Inflammatory macrophage treated with lipopolysaccharide for 4 hours (primary cell): ENCODE measurements at places on chromosomes 12 and 14.

DNA sequence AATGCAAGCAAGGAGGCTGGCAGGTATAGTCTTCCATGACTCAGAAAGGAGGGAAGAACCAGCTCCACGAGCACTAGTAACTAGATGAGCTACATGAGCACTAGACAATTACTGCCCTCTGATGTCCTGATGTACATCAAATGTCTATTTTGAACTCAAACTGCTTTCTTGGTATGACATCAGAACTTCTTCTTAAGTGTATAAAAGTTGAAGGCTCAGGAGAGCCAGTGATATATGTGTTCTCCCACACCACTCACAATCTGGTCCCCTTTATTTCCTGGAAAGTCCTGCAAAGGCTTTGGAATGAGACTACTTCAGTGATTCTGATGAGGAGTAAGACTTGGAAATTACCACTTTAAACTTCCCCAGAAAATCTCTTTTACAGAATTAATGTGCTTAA, 18.5 kb upstream of the DHRS7 start:
- DNase-seq: peak; percentile 12

- DNase-seq: peak; percentile 58
Observed at GRCh38 chr14:67738740-67739504, 37.2 kb downstream of the RDH12 start.

DNA sequence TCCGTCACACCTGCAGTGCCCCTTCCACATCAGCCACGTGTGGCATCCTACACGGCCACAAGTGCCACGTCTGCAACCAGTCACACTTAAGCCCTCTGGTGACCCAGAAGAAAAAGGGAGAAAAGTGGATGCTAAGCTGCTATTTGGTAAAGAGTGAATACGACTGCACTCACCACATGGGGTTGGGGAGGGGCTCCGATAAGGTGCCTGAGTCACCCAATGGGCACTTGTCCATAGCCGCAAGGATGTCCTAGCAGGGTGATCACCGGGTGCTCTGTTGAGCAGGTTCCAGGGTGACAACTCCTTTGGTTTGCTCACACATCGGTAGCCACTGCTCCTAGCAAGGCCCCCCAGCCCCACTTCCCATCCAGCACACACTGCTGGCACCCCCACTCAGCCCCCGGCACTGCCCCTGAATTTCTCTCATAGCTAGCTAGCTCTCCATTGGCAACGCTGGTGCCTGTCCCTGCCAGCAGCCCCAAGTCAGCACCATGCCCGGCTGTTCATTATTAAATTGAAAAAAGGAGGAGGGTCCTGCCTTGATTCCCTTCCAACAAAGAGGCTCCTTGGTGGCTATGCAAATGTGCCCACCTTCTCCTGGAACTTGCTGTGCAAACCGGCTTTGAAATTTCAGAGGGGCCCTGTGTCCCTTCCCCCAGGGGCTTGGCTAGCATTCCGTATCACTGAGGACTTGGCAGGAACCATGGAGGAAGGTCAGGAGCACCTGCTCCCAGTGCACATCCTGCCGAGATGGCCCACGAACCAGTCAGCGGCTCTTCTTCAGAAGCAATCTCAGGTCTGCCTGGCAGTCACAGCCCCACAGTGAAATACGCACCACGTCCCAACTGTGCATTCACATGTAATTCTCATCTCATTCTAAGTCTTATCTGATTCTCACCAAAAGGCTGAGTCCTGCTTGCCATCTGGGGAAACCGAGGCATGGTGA, 227.7 kb upstream of the DIO3 start:
- DNase-seq: no peak

- no peak for DNase-seq
Observed at GRCh38 chr14:56878766-56879165, 68.5 kb upstream of the OTX2 start.

DNA sequence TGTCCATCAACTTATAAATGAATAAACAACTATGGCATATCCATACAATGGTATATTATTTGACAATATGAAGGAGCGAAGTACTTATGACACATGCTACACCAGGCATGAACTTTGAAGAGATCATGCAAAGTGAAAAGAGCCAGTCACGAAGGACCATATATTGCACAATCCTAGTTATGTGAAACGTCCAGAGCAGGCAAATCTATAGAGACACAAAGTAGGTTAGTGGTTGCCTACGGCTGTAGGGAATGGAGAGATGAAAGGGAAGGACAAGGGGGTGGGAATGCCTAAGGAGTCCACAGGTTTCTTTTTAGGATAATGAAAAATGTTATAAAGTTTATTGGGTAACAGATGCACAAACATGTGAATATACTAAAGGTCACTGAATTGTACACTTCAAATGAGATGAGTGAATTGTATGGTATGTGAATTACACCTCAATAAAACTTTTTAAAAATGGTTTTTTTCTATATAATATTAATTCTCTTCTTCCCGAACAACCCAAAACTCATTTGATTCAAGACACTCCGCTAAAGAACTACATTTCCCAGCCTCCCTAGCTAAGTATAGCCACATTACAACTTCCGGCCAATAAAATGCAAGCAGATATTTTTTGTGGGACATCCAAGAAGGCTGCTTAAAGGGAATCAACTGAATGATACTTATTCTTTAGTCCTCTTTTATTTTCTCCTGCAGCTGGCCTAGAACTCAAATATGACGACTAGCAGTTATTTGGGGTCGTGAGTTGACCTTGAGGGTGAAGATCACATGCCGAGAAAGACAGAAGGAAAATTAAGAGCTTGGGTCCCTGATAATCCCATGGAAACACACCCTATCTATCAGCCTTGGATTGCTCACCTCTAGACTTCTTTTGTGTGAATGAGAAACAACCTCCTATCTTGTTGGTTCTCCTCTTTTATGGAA, 187.2 kb downstream of the TTC8 start:
- no peak for DNase-seq

DNA sequence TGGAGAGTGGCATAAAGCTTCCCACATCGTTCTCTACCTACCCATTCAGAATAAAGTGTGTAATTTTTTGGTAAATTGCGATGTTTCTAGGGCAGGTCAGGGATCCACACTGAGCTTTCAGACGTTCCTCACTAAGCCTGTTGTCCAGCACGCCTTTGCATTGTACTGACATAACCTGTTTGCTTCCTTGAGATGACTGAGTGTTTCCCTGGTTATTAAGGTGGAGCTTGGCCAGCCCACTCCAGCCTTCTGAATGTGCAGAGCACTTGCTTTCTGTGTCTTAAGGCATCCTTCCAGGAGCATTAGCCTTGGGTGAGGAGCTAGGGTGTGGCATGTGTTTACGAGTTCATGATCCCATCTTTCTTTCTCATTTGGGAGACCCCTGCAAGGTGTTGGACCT, 96.4 kb downstream of the TMEM260 start:
- DNase-seq: no peak

DNA sequence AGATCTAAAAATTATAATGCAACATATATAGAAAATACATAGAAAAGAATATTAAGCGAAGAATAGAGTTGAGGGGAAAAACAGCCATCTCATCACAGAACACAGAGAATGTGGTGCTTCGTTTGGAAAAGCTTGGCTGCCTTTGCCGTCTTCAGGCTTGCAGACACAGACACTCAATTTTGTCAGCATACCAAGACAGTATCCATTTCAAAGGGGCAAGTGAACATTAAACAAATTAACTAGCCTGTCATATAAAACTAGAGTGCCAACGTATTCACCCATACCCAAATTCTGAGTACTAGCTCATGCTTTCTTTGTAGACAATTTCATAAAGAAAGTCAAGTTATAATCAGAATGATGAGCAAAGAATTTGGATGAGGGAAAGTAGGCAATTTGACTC, 40.5 kb downstream of the DMAC2L start:
- no peak for DNase-seq

GRCh38 chr12:128928361-128928760, 75.1 kb downstream of the GLT1D1 start:
- no peak for DNase-seq

- no peak for DNase-seq
Observed at GRCh38 chr12:18749386-18749957, 11.6 kb downstream of the CAPZA3 start.

DNA sequence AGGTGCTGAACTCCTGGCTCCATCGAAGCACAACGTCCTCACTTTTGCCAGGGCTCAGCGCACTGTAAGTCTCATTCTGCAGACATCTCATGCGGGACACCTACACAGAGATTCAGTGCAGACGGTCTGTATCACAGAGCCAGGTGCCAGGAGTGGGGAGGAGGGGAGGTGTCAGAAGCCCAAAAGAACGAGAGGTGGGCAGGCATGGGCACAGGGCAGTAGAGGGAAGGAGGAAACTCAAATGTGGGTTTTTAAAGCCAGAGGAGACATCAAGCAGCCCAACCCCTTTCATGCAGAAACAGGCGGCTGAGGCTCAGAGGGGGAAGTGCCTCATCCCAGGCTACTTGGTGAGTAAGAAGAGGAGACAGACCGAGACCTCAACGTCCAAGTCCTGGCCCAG, 2.5 kb upstream of the LPAR5 start:
- peak; percentile 68 for DNase-seq

DNA sequence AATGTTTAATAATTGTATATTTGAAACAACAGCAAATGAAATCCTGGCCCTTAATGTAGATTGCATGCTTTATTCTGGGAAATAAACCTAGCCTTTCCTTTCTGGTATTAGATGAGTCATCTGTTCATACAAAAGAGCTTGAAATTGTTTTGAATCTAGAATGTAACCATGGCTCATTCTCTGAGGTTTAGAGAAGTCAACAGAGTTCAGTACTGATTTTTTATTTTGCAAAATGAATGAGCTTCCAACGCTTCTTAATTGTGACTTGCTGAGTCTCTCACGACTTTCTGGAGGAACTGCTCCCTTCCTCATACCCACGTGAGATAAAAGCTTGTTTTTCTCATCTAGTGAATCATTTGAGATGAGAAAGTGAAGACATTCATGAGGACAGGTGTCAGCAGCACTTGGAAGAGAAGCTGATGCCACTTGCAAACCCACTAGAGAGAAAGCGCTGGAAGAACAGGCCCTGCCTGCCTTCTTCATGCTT, 509.6 kb downstream of the VRK1 start:
- no peak for DNase-seq

DNA sequence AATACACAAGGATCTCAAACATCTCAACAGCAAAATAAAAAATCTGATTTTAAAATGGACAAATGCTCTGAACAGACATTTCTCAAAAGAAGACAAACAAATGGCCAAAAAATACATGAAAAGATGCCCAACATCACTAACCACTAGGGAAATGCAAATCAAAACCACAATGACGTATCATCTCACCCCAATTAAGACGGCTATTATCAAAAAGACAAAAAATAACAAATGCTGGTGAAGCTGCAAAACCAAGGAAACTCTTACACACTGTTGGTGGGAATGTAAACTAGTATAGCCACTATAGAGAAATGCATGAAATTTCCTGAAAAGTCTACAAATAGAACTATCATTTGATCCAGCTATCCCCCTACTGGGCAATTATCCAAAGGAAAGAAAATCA, 145.0 kb downstream of the BTG1 start:
- no peak for DNase-seq

DNA sequence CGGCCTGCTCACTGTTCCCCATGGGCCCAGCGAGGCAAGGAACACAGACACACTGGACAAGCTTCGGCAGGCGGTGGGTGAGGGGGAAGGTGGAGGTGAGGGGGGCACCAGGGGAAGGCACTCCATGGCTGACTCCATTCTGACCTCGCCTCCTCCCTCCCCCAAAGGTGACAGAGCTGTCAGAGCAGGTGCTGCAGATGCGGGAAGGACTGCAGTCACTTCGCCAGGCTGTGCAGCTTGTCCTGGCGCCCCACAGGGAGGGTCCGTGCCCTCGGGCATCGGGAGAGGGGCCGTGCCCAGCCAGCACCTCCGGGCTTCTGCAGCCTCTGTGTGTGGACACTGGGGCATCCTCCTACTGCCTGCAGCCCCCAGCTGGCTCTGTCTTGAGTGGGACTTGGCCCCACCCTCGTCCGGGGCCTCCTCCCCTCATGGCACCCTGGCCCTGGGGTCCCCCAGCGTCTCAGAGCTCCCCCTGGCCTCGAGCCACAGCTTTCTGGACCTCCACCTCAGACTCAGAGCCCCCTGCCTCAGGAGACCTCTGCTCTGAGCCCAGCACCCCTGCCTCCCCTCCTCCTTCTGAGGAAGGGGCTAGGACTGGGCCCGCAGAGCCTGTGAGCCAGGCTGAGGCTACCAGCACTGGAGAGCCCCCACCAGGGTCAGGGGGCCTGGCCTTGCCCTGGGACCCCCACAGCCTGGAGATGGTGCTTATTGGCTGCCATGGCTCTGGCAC, 10.6 kb downstream of the MCRS1 start:
- no peak for DNase-seq

- DNase-seq: no peak
Observed at GRCh38 chr14:61640158-61641136, 54.9 kb upstream of the HIF1A start.

- DNase-seq: no peak
Observed at GRCh38 chr12:64383675-64384074, 6.9 kb downstream of the C12orf56 start.

GRCh38 chr14:68094158-68094557, 274.6 kb downstream of the RAD51B start:
- DNase-seq: no peak

- no peak for DNase-seq
Observed at GRCh38 chr12:111932241-111932640, 80.7 kb downstream of the TMEM116 start.

DNA sequence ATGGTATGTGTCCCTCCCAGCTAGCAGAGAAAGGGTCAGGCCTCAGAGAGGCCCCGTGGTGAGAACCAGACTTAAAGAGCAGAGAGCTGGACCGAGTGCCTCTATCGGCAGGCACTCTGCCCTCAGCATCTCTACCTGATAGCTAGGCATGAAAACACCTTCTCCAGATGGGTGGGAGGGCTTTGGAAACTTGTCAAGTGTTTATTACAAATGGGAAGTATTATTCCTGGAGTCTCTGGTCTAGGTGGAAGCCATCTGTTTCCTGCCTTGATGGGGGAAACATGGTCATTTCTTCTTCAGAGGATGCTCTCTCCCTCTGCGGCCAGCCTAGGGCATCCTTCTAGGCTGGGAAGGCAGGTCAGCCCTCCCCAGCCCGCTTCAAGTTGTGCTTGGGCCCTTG, 2.3 kb downstream of the TMEM63C start:
- no peak for DNase-seq

DNA sequence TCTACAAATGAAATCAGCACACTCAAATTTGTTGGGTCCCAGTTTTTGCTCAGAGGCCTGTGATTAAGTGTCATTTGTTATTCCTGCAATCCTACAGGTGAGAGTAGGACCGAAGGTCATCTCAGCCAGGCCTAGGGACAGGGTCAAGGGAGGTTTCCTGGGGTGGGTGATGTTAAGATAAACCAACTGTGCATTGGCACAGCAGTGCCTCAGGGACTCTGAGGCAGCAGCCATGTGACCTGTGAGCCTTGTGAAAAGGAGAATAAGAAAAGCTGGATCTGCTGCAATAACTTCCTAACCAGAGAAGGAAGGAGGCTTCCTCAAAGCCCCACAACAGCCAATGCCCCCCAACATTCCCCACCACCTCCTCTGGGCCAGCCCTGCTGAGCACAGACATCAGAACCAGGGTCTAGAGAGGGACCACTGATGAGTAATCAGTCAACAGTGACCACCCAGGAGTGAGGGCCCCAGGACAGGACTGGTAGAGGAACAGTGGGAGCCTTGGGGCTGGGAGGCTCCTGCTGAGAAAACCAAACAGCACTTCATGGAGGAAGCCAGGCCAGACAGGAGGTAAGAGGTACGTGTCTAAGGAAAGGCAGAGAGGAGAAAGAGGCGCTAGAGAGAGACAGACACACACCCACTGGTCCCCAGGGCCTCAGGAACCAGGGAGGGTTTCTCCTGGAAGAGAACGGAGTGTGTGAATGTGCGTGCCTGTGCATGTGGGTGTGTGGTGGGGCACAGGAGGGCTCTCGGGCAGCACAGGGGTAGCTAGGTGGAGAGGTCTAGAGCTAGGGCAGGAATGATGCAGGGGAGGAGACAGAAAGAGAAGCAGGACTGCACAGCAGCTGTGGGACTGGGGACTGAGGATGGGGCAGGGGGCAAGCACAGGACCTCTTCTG, 82.4 kb downstream of the ITPK1 start:
- DNase-seq: peak; percentile 58
